ENCODE measurements at places on chromosomes 3 and 15.

DNA sequence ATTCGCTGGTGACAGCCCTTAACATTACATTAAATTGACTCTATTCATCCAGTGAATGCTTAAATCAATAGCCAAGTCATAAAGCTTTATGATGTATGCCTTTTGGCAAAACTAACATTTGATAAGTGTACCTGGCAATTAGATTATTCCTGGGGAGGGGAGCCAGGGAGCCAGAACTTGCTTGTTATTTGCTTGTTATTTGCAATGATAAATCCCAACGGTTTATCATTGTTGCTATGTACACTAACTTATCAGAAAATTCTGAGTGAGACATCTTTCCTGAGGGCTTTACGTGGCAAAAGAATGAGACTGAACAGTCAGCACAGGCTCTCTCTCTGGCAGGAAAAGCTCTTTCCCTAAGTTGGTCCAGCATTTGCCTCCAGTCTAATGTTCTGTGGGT, 35.8 kb upstream of the FBN1 start:
- DNase-seq, result no peak

GRCh38 chr15:69612112-69612511, 159.5 kb downstream of the RPLP1 start:
- DNase-seq, result no peak

GRCh38 chr15:61315471-61315870, 86.4 kb upstream of the RORA start:
- DNase-seq, result no peak

GRCh38 chr3:171842864-171843518, at the start of gene TMEM212:
TMEM212 (plus strand) TSS chr3:171843349; CDS start chr3:171843384, 35 bp downstream.
- DNase-seq, result no peak

GRCh38 chr3:194382196-194382891, 12.8 kb upstream of the LRRC15 start:
- no peak for DNase-seq

DNA sequence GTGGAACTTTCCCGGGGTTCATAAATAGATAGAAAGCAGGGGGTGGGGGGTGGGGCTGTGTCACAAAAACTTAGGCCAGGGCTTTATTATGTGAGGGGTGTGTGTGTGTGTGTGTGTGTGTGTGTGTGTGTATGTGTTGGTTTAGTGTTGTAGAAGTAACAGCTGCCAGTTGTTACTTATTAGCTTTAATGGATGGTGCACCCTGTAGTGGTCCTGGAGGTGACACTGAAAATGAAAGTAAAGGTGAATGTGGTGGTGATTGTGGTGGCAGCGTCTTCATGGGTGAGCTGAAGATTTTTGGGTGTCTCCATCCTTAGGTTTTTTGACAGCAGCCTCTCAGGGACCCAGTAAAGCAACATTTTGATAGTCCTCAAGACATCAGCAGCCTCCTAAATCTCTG, 449.9 kb downstream of the PDCD6IP start:
- DNase-seq, result no peak

DNA sequence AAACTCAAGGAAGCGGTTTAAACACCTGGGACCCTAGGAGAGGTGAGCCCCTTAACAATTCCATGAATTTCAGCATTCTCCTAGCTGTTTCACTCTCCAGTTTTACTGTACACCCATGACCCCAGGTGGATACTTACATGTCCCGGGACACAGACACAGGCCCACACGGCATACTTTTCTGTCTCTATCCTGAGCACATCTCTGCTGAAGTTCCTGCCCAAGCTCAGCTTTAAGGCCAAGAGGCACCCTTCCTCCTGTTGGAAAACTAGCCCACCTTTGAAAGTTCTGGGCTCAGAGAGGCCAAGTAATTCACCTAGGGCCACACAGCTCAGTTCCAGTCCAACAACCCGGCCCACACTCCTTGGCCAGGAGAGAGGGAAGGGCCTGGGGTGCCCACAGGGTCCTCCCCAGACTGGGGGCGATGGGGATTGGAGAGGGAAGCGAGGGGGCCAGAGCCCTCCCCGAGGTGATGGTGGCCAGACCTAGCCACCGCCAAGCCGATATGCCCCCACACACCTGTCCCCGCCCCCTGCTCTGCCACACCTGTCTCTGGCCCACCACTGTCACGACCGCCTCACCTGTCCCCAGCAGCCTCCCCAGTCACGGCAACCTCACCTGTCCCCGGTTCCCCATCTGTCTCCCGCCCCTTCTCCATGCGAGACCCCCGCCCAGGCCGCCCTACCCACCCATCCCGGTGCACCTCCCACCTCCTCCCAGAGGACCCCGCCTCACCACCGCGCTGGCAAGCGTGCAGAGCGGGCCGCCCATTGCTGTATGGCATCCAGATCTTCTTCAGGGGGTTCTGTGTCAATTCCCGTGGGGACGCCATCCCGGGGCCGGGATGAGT, 431 bp downstream of the PFKFB4 start:
- peak; percentile 11 for DNase-seq

DNA sequence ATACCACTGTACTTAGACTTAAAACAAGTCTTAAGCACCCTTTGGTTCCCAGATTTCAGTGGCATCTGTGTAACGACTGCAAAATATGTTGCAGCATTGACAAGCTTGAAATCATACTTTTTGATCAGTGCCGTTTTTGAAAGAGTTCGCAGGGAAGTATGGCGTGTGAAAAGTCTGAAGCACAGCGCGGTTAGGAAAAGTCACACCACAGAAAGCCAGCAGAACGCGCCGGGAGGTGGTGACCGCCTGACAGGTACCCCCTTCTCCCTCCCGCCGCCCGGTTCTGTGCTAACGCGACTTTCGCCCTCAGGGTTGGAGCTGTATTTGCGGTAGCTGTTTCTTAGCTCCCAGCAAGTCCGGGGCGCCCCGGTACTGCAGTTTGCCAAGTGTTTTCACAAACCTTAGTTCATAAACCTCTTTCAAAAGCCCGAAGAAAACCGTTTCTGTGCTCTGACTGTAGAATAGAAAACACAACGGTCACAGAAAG, 481 bp upstream of the CRYBG3 start:
- DNase-seq, result peak; percentile 37

DNA sequence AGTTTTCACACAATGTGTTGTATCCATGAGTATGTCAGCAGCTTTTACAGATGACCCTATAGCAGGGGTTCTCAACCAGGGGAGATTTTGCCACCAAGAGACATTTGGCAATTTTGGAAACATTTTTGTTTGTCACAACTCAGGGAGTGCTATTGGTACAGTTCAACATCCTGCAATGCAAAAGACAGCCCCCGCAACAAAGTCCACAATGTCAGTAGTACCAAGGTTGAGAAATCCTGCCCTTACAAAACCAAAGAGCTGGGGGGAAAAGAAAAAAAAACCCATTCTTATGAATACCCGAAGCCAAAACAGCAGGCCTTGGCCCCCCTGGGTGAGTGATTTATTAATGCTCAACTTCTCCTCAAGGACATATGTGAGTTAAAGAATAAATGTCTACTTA, 99.1 kb downstream of the LARS2 start:
- no peak for DNase-seq

GRCh38 chr3:119541547-119541946, 17.9 kb downstream of the CD80 start:
- no peak for DNase-seq

DNA sequence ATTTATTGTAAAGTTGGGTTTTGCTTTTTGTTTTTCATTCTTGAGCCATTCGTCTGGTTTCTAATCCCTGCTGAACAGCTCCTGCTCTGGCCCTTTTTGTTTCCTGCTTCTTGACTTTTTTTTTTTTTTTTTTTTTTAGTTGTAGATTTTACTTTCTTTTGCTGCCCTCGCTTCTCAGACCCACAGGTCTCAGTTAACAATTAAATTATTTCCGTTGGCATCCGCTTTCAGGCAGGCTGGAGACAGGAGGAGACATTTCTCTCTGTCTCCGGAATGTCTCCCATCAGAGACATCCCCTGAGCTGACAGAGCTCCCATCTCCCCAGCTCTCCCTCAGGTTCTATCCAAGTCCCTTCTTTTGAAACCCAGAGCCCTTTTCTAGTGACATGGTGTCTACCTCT, 68.6 kb downstream of the SLC6A6 start:
- no peak for DNase-seq

DNA sequence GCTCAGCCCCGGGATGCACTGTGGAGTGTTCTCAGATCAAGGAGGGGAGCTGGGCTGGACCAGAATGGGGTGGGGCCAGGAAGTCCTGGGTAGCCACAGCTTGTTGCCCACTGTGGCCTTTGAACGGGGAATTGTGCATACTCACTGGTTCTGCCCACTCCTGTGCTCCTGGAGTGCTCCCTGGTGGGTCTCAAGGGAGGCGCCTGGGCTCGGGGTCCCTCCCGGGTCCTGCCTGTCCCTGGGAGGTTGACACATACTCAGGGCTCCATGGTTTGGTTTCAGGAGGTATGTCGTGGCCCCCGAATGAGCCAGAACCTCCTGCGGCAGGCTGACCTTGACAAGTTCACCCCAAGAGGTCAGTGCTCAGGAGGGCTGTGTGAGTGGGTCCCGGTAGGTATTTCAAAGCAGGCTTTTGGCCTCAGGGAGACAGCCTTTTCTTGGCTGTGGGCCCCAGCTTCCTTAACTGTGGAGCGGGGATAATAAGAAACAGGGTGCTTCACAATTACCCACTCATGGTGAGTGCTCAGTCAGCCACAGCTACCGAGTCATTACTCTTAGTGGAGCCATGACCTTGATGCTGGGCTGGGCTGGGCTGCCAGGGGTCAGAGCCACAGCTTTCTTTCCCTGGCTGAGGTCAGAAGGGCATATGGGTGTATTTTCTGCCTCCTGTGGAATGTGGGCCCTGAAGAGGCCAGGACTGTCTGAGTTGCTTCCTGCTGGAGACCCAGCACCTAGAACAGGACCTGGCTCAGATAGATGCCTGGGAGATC, 7.6 kb downstream of the DNAH1 start:
- DNase-seq, result no peak

DNA sequence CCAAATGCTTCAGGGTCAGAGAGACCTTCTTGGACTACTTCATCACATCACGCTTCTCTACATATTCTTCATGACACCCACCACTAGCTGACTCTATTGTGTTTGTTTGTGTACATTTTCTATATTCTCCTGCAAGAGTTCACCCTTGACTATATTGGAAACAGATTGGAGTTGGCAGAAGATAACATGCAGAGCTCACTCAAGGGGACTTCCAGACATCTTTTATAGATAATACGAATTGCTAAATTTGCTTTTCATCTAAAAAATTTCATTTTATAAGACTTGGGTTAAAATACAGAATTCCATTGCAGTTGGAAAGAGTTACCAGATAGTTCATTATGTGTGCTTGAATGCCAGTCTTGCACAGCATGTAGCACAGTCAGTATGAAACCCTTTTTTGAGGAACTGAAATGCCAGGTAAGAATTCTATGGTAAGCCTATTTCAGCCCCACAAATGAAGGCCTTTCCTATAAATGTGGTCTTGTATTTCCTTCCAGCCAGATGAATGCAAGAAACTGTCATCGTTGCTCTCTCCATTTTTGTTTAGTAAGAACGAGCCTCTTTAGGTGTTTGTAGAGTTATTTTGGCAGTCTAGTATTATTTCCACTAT, 177.6 kb downstream of the GHSR start:
- DNase-seq, result no peak

GRCh38 chr3:150623945-150624344, 20.8 kb downstream of the SELENOT start:
- DNase-seq, result no peak

GRCh38 chr15:92332125-92332899, 61.4 kb upstream of the ST8SIA2 start:
- DNase-seq, result no peak

- no peak for DNase-seq
Observed at GRCh38 chr3:140206196-140207040, 271.4 kb downstream of the CLSTN2 start.

DNA sequence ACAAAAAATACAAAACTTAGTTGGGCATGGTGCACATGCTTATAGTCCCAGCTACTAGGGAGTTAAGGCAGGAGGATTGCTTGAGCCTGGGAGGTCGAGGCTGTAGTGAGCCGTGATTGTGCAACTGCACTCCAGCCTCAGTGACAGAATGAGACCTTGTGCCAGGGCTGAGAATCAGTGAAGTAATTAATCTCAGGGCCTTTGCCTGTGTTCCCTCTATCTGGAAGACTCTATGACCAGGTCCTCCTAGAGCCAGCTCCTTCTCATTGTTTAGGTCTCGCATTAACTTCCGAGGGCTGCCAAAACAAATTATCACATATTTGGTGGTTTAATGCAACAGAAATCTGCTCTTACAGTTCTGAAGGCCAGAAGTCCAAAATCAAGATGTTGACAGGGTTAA, 41.4 kb upstream of the FLNB start:
- DNase-seq, result no peak

GRCh38 chr3:133136114-133137041, 98.2 kb downstream of the TMEM108 start:
- DNase-seq, result no peak

DNA sequence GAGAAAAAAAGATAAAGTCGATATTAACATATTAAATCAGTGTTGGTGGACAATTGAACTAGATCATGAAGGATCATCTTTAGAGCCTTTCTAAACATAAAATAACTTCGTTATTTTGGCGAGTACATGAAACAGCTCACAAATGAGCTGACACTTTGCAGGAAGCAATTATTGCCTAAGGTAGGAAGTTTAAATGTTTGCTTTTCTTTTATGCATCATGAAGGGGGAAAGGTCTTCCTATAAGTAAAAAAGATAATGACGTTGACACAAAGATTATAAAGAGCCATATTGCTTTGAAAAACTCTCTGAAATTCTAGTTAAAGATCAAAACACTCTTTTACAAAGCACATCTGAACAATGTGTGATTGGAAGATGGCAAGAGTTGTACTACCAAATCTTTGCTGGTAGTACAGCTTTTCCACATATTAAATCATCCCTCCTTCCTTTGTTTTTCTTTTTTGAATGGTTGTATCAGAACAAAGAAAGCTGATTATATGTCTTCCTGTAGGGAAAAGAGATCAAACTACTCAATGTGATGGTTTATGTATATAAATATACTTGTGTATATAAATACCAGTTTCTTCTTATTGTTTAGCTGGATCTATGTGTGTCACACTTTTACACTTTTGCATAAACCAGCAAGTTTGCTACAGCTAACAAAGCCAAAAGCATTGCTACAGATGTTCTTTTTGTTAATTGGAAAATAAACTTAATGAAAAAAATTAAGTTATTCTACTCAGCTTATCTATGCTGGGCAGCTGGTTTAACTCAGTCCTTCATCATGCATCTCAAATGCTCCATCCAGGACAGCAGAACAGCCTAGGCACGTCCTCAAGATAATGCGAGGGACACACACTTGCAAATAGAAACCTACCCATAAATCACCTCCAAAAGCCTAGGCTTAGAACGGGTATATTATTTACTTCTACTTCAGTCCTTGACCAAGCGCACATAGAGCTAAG, 850.8 kb upstream of the ROBO1 start:
- no peak for DNase-seq

DNA sequence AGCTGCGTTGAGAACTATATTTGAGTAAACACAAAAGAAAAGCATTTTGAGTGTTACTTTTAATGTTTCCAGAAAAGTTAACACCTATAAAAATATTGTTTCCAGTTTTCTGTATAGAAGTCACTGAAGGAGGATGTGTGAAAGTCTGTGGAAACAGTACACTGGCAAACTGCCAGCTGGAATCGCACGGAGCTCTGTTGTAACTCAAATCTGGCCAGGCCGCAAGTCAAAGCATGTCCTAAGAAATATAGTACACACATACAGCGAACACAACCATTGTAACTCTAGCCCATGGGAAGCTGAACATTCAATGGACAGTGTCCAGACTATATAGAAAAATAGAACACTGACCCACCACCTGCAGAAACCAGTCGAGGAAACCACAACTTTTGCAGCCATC, 657.2 kb downstream of the FHIT start:
- DNase-seq, result no peak
